ENCODE measurements at places on chromosomes 7 and 10. TPM values are rescaled to one million over a fixed set of nuclear protein-coding genes. Genes with fewer than 3 reads are reported as not detected.

DMBT1 gene
- total RNA-seq, result not detected

PON1 gene
- total RNA-seq, result not detected

PKD2L1 gene
- not detected for total RNA-seq

DOCK1 gene
- 124 TPM for total RNA-seq

GRID1 gene
- under 0.01 TPM for total RNA-seq

TFPI2 gene
- total RNA-seq, result 0.79 TPM

GHITM gene
- 74.6 TPM for total RNA-seq

DKK1 gene
- 40.0 TPM for total RNA-seq

ATAD1 gene
- 16.5 TPM for total RNA-seq

ABCC2 gene
- total RNA-seq, result 3.9 TPM

CALHM1 gene
- total RNA-seq, result not detected

IFIT1B gene
- total RNA-seq, result not detected

SLC18A3 gene
- total RNA-seq, result 44.6 TPM

ZSCAN21 gene
- total RNA-seq, result 8.0 TPM

FAM25G gene
- total RNA-seq, result 9.0 TPM

CASP7 gene
- 20.0 TPM for total RNA-seq

IRF5 gene
- total RNA-seq, result 0.22 TPM

CUBN gene
- total RNA-seq, result 0.79 TPM

LOXL4 gene
- total RNA-seq, result 3.8 TPM

PALD1 gene
- total RNA-seq, result not detected

IFIT2 gene
- 5.2 TPM for total RNA-seq

TES gene
- 1,070 TPM for total RNA-seq

STEAP1B gene
- not detected for total RNA-seq

ZNF680 gene
- 11.4 TPM for total RNA-seq

ARMC3 gene
- total RNA-seq, result not detected

BMS1 gene
- total RNA-seq, result 17.9 TPM

SHH gene
- not detected for total RNA-seq

PAXIP1 gene
- total RNA-seq, result 7.3 TPM

CAPZA2 gene
- total RNA-seq, result 97.0 TPM

ITGA8 gene
- total RNA-seq, result not detected

TUBB8 gene
- not detected for total RNA-seq

C7orf57 gene
- 0.39 TPM for total RNA-seq
